ENCODE measurements at places on chromosomes 13 and 19.

GRCh38 chr19:13864667-13865570 is 12.0 kb upstream of the NANOS3 start:
- DNase-seq, result no peak

DNA sequence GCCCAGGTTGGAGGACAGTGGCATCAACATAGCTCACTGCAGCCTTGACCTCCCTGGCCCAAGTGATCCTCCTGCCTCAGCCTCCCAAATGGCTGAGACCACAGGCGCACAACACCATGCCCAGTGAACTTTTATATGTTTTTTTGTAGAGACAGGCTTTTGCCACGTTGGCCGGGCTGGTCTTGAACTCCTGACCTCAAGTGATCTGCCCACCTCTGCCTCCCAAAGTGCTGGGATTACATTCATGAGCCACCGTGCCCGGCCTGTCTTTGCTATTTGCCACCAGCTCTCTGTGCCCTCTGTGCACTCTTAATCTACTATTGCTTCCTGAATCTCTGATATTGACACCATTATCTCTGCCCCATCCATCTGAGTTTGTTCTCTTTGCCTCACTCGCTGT is 34.3 kb upstream of the LRRC4B start:
- no peak for DNase-seq

- no peak for DNase-seq
These were observed 72.4 kb downstream of the KLF5 start for GRCh38 chr13:73131247-73131646.

- no peak for DNase-seq
These were observed 196.8 kb downstream of the KLF12 start for GRCh38 chr13:73937441-73937840.

GRCh38 chr19:46878613-46879375 is 18.0 kb downstream of the ARHGAP35 start:
- no peak for DNase-seq

GRCh38 chr13:100229603-100230002 is 140.7 kb downstream of the PCCA start:
- DNase-seq, result no peak

DNA sequence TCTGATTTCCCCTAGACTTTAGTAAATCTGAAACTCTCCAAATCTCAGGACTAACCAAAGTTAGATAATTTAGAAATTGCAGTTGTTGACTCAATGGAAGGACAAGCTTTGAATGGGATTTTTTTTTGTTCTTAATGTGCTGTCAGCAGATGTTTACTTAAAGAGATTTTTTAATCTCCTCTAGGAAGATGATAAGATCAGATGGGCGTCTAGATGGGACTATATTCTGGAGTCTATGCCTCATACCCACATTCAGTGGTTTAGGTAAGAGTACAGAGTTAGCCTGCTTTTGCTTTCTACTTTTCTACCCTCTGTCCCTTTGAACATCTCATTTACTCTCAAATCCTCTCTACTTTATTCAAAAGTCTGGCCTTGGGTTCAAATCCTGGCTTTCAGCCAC is 39.3 kb downstream of the TM9SF2 start:
- no peak for DNase-seq

DNA sequence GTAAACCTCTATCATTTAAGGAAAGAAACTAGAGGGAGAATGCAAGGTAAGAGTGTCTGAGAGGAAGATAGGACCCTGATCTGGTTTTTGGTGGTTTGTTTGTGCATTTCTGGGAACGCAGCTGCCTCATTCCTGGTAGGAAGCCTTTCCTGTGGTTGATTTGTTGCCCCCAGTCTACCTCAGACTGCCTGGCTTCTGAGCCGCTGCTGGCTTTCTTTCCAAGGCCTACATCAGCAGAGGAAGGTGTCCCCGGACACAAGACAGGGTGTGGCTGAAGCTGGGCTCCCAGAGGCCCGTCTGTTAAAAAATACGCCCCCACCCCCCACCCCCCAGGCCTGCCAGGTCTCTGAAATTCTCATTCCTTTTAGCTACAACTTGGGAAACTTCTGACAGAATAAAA is 42.6 kb downstream of the C13orf42 start:
- no peak for DNase-seq

Measured in AG08395 (cell line).